ENCODE measurements at places on chromosomes 4 and X. TPM values are rescaled to one million over a fixed set of nuclear protein-coding genes. Genes with fewer than 3 reads are reported as not detected.

NCAPG gene
- 82.3 TPM for total RNA-seq

GRCh38 chr4:140497747-140498636 lies at the start of gene MGAT4D:
MGAT4D (minus strand) TSS chr4:140498293; CDS start chr4:140498222, 71 bp downstream.
- DNase-seq: no peak

DNA sequence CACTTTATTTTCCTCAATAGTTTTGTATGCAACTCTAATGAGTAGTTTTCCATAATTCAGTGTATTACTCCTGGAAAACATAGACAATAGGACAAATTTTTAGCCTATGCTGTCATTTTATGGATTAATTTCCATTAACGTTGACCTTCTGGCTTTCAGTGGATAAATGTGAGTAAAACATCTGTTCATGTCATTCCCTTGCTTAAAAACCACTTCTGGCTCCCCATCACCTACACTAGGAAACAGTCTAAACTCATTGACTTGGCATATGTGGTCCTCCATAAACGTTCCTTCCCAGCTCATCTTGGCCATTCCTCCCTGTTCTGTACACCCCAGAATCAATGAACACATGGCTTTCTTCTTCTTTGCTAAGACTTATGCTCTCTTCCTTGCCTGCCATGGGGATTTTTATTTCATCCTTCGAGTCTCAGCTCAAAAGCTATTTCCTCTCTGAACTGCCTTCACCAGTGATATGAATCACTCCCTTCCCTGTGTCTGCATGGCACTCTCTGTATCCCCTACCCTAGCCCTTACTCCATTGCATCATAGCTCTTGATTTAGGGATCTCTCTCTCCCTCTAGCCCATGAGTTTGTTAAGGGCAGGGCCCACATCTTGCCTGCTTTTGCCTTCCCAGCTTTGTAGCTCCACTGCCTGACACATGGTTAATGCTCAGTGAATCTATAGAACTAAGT lies 34.8 kb downstream of the DOCK11 start:
- no peak for DNase-seq

DNA sequence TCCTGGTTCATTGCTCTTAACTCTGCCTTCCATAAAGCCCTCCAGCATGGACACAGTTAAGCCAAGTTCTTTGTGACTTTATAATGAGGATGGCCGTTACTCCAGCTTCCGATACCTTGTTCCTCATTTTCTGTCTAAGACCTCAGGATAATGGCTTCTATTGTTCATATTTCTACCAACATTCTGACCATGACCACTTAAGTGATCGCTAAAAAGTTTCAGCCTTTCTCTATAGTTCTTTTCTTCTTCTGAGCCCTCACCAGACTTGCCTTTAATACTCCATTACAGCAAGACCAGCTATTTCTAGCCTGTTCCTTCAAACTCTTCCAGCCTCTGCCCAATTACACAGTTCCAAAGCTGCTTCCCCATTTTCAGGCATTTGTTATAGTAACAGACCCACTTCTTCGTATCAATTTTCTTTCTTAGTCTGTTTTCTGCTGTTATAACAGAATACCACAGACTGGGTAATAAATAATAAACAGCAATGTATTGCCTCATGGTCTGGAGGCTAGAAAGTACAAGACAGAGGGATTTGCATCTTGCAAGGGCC lies 12.3 kb downstream of the RNF175 start:
- DNase-seq: no peak

GRCh38 chrX:39605183-39605582 lies 492.6 kb downstream of the BCOR start:
- no peak for DNase-seq

DNA sequence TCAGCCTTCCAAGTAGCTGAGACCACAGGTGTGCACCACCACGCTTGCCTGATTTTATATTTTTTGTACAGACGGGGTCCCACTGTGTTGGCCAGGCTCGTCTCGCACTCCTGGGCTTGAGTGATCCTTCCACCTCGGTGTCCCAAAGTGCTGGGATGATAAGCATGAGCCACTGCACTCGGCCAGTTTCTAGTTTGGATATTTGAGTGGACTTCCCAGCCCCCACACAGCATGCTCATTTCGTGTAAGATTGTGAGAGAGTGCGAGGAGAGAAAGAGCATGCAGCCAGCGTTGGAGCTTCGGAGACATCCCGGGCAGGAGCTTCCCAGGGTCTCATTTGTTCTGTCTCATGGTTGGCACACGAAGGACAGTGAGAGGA lies 31.8 kb downstream of the ARSD start:
- no peak for DNase-seq

NAP1L5 gene
- 5.4 TPM for total RNA-seq

DNA sequence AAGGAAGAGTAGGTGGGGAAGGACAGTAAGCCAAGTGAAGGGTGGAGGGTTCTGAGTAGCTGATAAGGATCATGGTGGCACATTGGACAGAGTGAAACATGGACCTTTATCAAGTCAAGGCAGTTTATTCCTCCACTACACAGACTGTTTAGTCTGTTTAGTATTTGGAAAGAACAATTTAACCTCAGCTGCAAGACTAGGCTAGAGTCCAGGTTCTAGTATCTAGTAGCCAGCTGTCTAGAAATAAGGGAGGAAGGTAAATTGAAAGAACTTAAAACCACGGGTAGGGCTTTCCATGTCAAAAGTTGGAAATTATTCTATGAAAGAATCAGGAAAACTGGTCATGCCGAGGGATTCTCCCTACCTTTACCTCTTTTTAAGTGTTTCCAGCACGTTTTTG lies 140.1 kb upstream of the MED14 start:
- DNase-seq: no peak

DNA sequence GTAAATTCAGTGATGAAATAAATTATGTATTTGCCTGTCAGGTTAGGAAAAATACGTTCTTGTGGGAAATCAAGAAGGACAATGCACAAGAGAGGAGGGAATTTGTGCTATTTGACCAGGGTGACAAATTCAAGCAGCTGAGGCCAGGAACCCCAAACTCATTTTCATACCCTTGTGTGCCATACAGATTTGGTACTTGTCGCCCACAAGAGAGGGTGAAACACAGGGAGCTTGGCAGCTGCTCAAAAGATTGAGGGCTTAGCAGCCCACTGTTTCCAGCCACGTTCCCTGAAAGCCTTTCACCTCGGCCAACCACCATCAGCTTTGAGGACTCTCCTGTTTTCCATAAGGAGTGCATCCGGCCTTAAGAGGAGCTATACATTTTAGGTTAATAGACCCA lies 111.2 kb downstream of the COL25A1 start:
- DNase-seq: no peak

CLDN22 gene
- total RNA-seq: not detected

DNA sequence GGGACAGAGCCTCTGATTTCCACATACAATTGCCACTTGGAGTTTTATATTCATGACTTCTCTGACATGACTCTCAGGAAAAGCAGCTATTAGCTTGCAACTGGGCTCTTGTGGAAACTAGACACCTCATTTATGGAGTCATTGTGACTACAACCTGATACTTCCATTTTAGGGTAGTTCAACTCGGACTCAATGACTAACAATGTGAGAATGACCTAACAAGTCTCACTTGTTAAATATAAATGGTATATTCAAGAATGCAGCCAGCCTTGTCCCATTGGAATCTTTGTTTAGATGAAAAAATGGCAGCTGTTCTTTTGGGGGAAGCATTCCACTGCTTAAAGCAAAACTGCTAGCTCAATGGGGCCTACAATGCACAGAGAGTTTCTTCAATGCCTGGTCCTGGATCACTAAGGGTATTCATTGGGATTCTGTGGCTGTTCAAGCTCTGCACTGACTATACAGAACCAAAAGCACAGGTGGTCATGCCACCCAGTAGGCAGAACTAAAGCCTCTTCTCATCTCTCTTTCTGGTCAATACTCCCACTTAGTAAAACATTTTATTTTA lies 36.5 kb upstream of the GLRA3 start:
- no peak for DNase-seq

- no peak for DNase-seq
These were observed 77.4 kb downstream of the MTMR1 start for GRCh38 chrX:150770623-150771022.

SMC1A gene
- total RNA-seq: 130 TPM

TCP11X2 gene
- not detected for total RNA-seq

DNA sequence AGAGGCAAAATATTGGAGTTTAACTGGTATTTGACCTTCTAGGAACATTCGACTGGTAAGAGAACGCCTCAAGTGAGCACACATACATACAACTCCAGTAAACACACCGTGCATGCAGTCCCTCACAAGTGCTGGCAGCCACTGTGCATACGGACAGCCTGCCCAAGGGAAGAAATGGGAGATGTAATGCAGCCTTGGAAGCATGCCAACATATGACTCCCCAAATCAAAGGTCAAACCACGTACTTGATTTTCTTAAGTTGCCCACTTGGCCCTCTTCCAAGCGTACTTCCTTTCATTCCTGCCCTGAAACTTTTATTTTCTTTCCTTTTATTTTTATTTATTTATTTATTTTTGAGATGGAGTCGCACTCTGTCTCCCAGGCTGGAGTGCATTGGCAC lies 206.6 kb downstream of the SPRY1 start:
- DNase-seq: no peak

MORC4 gene
- 6.9 TPM for total RNA-seq

- DNase-seq: no peak
These were observed 23.3 kb upstream of the ANTXR2 start for GRCh38 chr4:80096175-80096850.

All from activated CD4-positive, alpha-beta memory T cell treated with anti-CD3 and anti-CD28 coated beads, Interleukin-2, amount 10 ng/mL, durations not matched to agents 7 days and 5 days (primary cell).